Neural progenitor cell (in vitro differentiated cells): ENCODE measurements at places on chromosomes 13 and 19. TPM values are rescaled to one million over a fixed set of nuclear protein-coding genes. Genes with fewer than 3 reads are reported as not detected.

The KPTN gene
- total RNA-seq = 17.8 and 18.1 TPM in 2 replicates

GRCh38 chr13:99267927-99268326 lies 9.7 kb upstream of the GPR18 start:
- DNase-seq = no peak

- DNase-seq = no peak
These were observed 8.1 kb upstream of the HCN2 start for GRCh38 chr19:581399-582111.

DNA sequence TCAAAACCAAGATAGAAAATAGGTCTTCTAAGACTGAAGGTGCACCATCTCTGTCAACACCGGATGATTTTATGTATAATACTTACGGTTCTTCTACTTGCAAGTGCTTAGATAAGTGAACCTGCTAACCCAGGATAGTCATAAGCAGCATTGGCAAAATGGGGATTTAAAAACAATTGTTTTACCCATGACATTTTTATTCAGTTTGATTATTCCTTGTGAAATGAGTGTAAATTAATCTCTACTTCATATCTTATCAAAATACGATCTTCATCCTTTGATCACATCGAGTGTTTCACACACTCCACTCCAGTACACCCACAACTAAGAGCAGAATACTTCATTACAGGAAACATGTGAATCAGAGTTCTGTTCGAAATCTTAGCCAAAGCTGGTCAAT lies 23.0 kb upstream of the MTRF1 start:
- DNase-seq = no peak

DNA sequence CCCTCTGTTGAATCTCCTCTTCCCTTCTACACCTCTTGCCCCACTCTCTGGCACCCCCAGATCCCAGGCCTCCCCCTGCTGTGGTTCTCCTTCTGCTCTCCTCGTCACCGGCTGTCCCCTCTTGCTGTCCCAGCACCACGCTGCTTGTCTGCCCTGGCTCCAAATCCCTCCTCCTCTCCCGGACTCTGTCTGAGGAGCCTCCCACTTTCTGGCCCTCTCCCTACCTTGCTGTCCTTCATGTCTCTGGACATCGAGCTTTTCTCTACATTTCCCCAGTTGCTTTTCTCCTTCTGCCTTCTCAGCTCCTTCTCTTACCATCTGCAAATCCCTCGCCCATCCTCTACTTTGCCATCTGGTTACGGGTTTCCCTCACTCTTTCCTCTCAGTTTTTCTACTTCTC lies 1.2 kb downstream of the ZNF347 start:
- peak; percentile 61 for DNase-seq

- DNase-seq = no peak
These were observed 13.7 kb upstream of the GPR183 start for GRCh38 chr13:99320693-99321481.

DNA sequence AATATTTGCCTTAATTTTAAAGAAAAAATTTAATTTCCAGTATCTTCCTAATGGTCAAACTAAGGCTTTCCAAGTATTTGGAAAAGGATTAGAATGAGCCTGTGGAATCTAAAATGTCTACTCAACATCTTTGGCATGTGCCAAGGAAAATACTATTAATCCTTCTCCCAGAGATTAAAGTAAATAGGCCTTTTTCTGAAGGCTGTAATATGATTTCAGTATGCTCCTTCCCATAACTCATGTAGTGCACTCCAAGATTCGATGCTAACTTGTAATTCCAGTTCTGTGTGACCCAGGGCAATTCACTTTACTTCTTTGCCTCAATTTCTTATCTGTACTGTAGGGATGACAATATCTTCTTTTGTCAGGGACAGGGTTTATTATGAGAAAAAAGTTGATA lies 196.9 kb downstream of the ZIC5 start:
- DNase-seq = no peak

- no peak for DNase-seq
These were observed 732.3 kb upstream of the MIR17HG start for GRCh38 chr13:90615236-90615635.

GRCh38 chr13:106186366-106187030 lies 349.0 kb downstream of the EFNB2 start:
- no peak for DNase-seq

The RASIP1 gene
- 0.86 and 3.2 TPM in 2 replicates for total RNA-seq

The MEIOSIN gene
- total RNA-seq = 0.06 TPM in 1 of 2 replicates, not detected in the other

The SOX1 gene
- total RNA-seq = 3.3 and 4.7 TPM in 2 replicates

- no peak for DNase-seq
These were observed 167.0 kb downstream of the POU4F1 start for GRCh38 chr13:78436311-78436710.

- no peak for DNase-seq
These were observed 45.6 kb downstream of the RNASEH2B start for GRCh38 chr13:50955241-50955640.

- DNase-seq = peak; percentile 42
These were observed 3.0 kb upstream of the KMT2B start for GRCh38 chr19:35714601-35715354.

DNA sequence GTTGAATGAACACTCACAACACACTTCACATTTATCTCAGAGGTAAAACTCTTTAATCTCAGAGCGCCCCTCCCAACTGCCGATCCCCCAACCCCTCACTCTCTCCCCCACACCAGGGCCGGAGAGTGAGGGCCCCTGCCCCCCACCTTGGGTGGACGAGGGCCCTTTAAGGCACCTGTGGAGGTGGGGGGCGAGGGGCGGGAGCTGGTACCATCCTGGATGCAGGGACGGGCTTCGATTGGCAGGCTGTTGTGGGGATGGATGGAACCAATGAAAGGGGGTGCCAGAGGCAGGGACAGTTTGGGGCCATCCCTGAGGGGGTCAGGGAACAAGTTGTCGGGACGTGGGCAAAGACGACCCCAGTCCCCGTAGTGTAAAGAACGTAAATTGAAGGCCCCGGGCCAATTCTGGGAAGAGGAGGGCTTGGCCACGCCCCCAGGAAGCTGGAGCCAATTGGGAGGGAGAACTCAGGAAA lies 1.7 kb upstream of the PNKP start:
- no peak for DNase-seq

The NRTN gene
- total RNA-seq = 2.4 and 6.0 TPM in 2 replicates

- DNase-seq = no peak
These were observed 58.5 kb downstream of the CEBPG start for GRCh38 chr19:33432015-33432414.

GRCh38 chr13:93244918-93245280 lies 18.3 kb downstream of the GPC6 start:
- no peak for DNase-seq

GRCh38 chr13:48592688-48593049 lies 59.8 kb upstream of the RCBTB2 start:
- no peak for DNase-seq

The ITGBL1 gene
- total RNA-seq = not detected in 2 replicates

- DNase-seq = no peak
These were observed 32.7 kb upstream of the CSNK1A1L start for GRCh38 chr13:37138169-37138568.

GRCh38 chr19:2983351-2984214 lies 6.2 kb downstream of the TLE6 start:
- peak; percentile 92 for DNase-seq

DNA sequence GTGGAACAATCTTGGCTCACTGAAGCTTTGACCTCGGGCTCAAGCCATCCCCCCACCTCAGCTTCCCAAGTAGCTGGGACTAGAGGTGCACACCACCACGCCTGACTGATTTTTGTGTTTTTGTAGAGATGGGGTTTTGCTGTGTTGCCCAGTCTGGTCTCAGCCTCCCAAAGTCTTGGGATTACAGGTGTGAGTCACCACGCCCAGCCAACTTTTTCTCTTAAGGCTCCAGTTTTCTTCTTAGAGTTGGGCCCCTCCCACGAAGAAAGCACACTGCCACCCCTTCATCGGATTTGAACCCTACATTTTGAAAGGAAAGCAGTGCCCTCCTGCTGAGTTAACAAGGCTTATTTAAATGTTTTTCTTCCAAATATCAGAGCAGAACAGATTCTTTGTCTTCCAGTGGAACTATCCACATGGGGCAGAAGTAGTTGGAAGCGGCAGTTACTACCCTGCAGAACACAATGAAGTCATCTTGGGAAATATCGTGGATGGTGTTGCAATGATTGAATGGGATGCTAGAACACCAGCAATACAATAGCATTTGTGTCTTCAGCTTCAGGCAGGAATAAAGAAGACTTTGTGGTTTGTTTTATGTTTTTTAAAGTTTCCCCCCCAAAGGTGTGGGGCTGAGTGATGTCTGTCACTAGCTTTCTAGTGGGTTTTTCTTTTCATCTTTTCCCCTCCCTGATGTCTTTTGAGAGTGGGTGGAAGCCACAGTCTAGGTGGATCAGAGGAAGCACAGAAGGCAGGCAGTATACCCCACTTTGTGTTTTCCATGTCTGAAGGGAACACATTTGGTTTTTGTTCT lies 8.9 kb downstream of the ACTN4 start:
- DNase-seq = no peak

DNA sequence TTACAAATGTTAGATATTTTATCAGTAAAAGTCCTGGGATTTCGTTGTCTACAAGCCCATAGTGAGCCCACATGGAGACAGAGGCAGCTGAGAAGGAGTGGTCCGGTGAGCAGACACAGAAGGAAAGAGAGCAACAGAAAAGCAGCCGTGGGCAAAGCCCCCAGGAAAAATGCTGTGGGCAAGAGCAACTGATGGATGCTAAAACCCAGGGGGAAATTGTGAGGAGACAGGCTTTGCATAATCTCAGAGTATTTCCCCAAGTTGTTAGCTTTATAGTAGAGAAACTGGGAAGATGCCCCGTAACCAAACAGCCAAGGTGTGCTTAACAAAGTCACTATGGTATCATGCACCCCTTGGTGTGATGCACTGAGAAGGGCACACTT lies 35.1 kb downstream of the GJA3 start:
- DNase-seq = no peak

DNA sequence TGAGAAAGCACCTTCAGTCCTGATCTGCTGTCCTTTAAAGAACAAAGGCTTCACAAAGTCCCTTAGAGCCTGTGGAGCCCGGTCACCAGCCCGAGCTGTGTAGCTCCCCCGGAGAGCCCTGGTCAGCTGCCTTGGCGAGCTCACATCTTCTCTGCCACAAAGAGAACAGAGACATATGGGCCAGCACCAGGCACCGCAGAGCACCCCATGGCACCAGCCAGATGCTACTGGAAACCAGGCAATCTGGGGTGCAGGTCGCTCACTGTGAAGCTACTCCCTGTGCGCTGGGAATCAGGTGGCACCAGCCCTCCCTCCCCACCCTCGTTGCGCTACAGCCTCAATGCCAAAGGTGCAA lies 44.3 kb upstream of the F7 start:
- DNase-seq = no peak

The SUGP2 gene
- total RNA-seq = 123 and 125 TPM in 2 replicates

GRCh38 chr19:38142176-38143035 lies 81.6 kb downstream of the DPF1 start:
- DNase-seq = peak; percentile 83

- no peak for DNase-seq
These were observed 844 bp upstream of the RFX1 start for GRCh38 chr19:14006766-14007562.

DNA sequence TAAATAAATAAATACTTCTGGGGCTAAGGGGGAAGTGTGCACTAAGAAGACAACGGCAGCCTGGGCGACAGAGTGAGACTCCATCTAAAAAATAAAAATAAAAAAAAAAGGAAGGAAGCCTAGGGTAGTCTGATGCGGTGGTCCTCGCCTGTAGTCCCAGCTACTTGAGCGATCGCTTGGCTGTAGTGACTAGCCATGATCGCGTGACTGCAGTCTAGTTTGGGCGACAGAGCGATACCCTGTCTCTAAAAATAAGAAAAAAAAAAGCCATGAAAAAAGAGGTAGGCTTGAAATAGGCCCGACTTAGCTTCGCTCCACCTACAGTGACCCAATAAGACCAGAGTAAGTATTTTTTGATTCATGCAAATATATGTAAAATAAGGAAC lies 661 bp upstream of the BABAM1 start:
- DNase-seq = peak; percentile 41

The CCL25 gene
- total RNA-seq = 1.2 TPM in 1 of 2 replicates, not detected in the other

The PSG6 gene
- total RNA-seq = not detected in 2 replicates

The PLK5 gene
- 0.81 TPM in 1 of 2 replicates, not detected in the other for total RNA-seq

DNA sequence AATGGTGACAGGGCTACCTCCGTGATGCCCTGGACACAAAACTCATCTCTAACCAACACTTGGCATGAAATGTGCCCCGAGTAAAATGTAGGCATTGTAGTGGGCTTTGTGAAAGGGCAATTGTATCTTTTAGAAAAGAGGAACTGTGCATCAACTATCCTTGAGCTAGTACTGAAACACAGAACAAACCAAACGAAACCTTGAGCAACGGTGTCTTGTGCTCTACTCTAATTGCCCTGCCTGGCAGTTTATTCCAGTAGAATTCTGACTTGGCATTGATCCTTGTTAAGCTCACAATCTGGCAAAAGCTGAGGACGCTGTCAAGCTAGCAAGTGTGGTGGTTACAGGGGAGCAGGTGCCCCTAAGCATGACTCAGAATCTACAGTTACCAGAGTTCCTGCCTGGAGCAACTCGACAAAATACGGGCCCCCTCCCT lies 707.1 kb upstream of the SPRY2 start:
- DNase-seq = no peak

DNA sequence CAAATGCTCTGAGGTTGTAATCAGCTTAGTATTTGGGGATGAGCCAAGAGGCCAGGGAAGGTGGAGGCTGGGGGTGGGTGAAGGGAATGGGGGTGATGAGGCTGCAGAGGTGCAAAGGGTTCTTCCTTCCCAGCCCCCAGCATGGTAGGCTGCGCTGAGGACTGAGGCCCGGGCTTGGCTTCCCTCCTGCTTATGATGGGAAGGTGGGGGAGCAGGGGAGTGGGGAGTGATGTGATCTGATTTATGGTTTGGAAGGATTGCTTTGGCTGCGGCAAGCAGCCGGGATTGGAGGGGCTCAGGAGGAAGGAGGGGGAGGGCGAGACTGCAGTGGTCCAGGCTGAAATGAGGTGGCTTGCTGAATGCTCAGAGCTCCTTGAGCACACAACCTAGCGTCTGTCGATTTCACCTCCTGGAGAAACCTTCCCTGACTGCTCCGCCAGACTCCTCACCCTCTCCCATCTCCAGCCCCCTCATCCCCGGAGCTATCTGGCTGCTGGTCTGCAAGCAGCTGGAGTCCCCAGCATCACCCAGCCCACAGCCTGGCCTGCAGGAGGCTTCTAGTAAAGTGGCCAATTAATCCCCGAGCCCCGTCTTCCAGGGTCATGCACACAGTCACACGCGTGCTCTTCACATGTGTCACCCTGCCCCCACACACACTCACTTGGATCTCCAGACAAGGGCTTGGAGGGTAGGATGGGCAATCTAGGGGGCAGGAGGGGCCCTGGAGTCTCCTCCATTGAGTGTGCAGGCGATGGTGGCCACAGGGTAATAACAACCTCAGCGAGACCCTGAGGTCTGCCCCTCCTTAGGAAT lies 757 bp upstream of the CLEC11A start:
- no peak for DNase-seq
